ENCODE measurements at places on chromosomes 7 and 10.

DNA sequence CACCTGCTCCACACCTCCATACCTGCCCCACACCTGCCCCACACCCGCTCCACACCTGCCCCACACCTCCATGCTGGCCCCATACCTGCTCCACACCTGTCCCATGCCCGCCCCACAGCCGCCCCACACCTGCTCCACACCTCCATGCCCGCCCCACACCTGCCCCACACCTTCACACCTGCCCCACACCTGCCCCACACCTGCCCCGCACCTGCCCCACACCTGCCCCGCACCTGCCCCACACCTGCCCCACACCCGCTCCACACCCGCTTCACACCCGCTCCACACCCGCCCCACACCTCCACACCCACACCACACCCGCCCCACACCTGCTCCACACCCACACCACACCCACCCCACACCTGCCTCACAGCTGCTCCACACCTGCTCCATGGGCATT, 53.0 kb downstream of the PARP12 start:
- DNase-seq, result no peak

- DNase-seq, result no peak
Observed at GRCh38 chr7:124596881-124597280, 168.7 kb downstream of the GPR37 start.

- no peak for DNase-seq
Observed at GRCh38 chr10:12772797-12773587, 228.5 kb downstream of the CCDC3 start.

DNA sequence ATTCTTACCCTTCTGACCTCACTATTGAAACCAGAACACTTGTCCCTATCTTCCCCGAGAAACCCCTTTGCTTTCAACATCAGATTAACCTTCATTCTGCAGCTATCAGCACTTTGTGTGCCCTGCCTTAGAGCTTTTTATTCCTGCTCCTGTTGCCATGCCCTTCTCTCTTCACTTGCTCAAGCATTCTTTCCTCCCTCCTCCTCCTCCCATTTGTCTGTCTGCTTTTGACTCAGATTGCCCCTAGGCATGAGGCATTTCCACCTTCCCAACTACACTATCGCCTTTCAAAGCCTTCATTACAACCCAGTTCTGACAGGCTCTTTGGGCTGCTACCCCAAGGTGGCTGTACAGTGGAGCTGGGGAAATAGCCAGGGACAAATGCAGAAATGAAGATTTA, 143.3 kb downstream of the SLC25A13 start:
- DNase-seq, result no peak

GRCh38 chr10:107666214-107666613, 501.7 kb upstream of the SORCS1 start:
- DNase-seq, result no peak

DNA sequence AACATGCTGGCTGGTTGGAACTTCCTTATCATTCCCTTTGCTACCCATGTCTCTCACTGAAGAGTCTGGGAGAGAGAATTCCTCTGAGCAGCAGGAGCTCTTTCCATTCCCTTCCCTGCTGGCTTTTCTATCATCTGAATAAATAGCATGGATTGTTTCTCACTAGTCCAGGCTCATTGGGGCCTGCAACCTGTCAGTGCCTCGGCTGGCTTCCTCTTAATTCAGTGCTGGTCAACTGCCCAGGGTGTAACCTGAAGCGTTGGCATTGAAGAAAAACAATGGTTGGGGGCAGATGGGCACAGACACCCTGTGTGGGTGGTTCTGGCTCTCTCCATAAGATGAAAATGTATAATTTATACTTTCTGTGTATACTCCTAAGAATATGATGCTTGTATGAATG, 155.6 kb downstream of the ANLN start:
- no peak for DNase-seq

DNA sequence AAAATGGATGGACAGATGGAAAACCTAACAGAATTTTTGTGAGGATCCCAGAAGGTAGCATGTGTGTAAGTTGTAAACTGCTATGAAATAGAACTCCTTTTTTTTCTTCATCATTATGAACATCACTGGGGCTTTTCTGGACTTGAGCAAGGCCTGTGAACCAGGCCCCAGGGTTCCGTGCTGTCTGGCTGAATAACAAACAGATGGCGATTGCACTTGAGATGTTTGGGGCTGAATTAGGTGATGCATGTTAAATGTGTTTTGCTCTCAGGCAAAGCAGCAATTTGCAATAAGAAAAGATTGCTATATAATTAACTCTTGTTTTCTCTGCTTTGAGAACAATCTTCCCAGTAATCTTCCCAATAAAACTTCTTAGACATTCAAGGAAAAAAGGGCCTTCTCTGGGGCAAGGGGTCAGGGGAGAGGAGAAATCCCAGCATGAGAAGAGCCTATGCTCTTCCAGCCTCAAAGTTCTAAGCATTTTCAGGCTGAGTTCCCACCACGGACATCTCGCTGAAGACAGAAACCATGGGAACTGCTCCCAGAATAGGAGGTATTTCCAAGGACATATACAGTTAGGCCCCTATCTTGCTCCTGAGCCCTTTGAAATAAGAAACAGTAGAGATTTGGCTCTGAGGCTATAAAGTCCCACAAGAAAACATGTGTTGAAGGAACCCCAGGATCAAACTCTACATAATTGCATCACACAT, 98.7 kb downstream of the ITIH5 start:
- DNase-seq, result no peak

Measured in activated T-helper 1 cell treated with anti-CD3 and anti-CD28 coated beads, Interleukin-2, amount 50 U/mL, for 16 hours (primary cell).